ENCODE measurements at places on chromosomes 2 and 18.

DNA sequence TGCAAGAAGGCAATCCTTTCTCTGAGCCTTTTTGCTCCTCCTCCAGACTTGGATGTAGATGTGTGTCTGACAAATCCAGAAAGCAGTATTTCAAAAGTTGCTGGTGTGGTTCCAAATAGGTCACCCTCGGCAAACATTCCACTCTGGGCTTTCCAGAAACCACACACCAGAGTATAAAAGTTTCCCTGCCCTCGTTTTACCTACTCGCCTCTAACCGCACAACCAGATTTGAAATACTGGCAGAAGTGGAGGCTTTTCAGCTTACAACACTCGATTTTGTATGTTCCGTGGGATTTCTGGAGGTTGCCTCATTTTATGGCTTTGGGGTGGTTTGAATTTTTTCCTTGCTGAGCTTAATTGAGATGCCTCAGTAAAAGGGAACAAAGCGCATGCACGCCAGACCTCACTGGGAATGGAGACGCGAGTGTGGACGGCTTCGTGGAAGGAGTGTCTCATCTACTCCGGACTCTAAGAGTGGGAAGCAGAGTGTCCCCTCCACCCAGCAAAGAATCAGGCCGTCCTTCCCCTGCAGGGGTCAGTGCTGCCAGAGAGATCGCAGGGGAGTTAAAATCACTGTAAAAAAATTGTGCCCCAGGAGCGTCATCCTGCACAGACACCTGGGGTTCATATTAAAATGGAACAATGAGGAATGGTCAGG, 44.0 kb upstream of the RPL31 start:
- DNase-seq, result no peak

GRCh38 chr2:43212216-43212835, 14.1 kb downstream of the ZFP36L2 start:
- DNase-seq, result no peak

DNA sequence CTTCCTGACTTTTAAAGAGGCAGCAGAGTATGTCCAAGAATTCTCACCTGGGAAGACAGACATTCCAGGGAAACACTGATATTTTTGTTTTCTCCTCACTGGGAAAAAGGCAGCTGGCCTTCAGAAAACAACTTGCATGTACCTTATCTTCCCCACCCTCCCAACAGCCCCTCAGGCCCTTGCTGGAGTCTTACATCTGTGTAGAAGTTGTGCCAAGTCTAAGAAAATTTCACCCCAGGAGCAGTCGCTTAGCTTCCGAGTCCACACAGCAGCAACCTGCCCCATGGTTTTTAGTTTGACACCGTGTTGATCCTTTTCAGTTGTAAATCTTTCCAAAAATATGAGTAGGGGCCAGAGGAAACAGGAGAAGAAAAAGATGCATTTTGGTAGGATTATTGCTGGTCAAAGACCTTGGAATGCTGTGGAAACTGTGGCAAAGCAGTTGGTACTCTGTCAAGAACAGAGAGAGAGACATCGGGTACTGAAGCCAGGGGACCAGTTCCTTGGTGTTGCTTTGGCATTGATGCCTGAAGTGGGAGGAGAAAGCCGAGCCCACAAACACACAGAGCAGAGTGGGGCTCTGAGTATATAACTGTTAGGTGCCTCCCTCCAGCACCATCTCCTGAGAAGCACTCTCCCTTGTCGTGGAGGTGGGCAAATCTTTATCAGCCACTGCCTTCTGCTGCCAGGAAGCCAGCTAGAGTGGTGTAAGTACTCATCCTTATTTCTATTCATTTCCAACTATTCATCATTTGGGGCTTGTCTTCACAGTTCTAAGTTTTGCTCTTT, at the start of gene SLC14A1:
Gene SLC14A1, plus strand, starts transcription at position 615 of the 789 bp plus-strand sequence. CDS start 6,140 bp downstream, outside the sequence.
- no peak for DNase-seq

GRCh38 chr2:552906-553305, 124.3 kb downstream of the TMEM18 start:
- DNase-seq, result no peak

DNA sequence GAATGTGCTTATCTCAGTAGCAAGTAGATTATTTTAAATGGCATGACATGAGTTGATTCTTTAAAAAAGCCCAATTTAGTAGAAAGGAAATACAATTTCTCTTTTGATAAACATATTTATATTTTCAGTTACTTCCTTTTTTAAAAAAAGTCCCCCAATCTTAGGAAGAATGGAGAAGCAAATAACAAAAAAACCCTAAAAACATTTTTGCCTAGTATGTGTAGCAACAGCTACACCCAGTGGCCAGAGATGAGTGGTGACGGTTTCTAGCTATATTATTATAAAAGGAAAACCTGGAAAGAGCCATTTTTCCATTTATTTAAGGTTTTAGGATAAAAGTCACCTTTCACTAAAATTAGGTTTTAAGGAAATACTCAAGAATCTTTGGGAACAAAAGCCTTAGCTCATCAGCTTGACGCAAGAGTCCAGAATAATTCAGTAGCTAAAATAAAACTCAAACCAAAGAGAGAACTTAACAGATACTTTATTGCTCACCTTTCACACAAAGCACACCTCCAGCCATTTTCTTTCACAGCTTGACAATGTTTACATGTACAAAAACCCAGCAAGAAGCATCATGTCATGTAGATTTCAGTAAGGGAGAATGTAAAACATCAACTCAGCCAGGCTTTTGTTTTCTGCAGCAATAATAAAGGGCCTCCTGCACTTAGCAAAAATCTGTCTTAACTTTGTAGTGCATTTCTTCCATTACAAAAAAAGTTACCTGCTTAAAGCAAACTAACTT, 15.7 kb downstream of the FAM98A start:
- peak; percentile 31 for DNase-seq

- DNase-seq, result no peak
Observed at GRCh38 chr2:162565666-162566065, 221.7 kb downstream of the GCA start.

DNA sequence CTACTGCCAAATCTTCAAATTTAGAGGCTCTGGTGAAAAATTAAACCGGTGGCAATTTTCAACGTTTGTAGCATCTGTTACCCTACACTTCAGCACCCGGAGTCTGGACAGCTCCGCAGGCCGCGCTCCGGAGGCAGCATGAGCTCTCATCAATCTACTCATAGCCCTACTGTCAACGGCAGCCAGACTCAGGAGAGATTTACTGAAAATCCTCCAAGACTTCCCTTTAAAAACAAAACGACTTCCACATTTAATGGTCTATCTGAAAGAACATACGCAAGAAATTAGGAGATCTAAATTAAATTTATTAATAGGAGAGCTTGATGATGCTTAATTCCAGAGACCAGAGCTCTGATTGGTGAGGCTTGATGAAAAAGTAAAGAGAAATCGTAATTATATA, 970 bp upstream of the ADCYAP1 start:
- peak; percentile 66 for DNase-seq

DNA sequence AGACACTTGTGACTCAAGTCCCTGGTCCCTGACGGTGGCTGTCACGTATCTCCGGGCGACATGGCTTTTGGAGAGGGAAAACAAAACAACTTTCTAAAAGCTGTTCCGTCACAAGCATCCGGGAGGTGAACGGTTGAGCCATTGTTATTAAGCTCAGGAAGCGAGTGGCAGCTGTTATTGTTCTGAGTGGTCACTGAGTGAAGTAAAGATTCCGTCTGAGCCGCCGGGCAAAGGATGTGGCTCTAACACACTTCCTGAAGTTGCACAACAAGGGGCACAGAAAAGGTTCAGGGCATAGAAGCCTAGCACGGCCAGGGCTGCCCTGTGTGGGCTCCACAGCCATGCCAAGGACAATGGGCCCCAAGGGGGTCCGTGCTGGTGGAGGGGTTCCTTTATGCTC, 24.3 kb downstream of the INPP5D start:
- no peak for DNase-seq

DNA sequence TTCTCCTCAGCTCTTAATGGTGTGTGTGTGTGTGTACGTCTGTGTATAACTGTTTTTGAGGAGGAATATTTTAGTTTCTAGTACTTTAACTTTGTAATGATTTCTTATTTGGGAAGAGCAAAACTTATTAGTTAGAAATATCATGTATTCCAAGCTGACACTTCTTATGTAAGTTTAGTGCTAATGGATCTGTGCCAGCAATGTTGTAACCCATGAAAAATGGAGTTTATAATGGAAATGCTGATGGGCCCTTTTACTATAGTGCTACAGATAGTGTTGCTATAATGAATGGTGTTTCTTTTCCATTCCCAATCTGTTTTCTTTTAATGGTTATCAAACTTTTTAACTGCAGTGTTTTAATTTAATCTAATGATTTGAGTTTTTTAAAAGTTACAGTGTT, 49.8 kb upstream of the OTX1 start:
- no peak for DNase-seq

DNA sequence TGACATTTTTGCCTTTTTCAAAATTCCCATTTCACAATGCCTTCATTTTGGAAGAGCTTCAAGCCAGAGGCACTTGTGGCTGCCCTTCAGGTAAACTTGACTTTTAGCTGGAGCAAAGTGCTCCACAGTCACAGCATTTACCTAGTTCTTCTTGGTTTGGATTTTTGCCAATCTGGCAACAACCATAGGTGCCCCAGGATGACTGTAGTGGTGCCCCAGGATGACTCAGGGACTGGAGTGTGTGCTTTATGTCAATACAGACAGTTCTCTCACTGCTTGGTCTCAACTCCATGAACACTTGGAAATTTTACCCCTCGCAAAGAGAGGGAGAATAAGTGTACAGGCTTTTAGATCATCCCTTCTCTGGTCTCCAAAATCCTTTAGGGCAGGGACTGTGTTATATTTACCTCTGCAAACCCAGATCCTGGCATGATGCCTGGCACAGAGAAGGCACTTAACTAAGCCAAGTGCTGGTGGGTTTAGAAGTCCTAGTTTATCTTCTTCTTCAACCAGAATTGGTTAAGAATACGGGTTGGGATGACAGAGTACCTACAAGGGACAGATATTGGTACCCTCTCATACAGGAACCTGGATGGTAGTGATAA, 15.3 kb upstream of the PTPN4 start:
- no peak for DNase-seq

DNA sequence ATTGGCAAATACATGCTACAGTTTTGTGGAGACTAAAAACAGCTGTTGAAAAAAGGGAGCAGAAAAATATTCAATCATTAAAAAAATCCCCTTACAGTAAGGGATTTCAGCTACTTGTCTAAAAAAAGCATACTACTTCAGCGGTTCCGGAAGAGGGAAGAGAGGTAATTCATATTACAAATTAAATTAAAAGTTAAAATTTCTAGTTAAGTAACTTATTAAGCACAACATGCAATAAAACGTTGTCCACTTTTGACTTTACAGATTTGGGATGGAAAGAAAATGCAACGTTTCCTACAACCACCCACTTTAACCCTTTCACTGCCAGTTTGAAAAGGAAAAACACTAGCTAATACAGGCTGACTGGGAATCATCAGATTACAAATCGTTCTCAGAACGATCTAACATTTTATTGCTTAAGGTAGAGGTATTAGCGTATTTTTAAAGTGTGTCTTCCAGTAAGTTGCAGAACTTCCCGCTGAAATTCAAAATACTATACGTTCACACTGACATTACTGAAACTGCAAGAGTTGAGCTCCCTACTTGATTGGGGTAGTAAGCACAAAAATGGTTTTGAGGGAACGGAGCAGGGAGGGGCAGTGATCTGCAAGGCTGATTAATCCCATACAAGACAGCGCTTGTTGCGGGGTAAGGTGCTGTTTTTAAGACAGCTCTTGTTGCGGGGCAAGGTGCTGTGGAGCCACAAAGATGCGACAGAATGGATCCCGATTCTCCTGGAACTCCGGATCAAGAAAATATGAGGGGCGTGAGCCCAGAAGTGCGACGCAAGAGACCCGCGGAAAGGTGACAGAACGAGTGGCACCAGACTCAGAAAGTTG, 743 bp downstream of the HADHA start:
- DNase-seq, result no peak

- DNase-seq, result no peak
Observed at GRCh38 chr2:100632037-100632436, 69.2 kb downstream of the PDCL3 start.

DNA sequence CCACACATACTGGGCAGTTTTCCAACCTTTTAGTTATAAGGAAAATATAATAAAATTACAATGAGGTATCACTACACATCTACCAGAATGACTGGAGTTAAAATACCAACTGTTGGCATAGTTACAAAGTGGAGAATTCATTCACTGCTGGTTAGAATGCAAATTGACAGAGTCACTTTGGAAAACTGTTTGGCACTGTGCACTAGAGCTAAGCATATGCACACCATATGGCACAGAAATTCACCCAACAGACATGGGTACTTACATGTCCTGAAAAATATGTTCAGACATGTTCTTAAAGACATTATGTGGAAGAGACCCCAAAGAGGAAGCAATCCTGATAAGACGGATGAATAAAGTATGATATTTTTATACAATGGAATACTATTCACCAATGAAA, 686.1 kb upstream of the RAB6C start:
- DNase-seq, result no peak

DNA sequence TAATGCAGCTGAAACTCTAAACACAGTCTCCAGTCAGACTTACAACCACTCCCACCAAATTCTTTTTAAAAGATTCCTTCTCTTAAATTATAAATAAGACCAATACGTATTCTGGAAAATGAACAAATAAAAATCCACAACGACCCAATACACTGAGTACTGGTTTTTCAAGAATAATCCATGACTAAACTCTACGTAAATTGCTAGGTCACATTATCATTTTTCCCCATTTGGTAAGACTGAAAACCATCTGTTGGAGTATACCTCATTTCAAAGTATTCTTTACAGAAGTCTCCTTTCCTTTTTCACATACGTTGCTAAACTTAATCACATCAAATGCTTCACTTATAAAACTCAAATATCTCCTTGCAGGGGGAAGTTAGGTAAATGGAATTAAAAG, 6.0 kb downstream of the ZNF516 start:
- no peak for DNase-seq

- DNase-seq, result no peak
Observed at GRCh38 chr2:224174990-224175389, 135.9 kb upstream of the SERPINE2 start.
